Naive thymus-derived CD4-positive, alpha-beta T cell (primary cell): ENCODE measurements at places on chromosomes 2 and 18. TPM values are rescaled to one million over a fixed set of nuclear protein-coding genes. Genes with fewer than 3 reads are reported as not detected.

Gene CRYGD
- not detected for total RNA-seq

Gene TMEM182
- 4.5 TPM for total RNA-seq

Gene C2orf81
- 10.5 TPM for total RNA-seq

DNA sequence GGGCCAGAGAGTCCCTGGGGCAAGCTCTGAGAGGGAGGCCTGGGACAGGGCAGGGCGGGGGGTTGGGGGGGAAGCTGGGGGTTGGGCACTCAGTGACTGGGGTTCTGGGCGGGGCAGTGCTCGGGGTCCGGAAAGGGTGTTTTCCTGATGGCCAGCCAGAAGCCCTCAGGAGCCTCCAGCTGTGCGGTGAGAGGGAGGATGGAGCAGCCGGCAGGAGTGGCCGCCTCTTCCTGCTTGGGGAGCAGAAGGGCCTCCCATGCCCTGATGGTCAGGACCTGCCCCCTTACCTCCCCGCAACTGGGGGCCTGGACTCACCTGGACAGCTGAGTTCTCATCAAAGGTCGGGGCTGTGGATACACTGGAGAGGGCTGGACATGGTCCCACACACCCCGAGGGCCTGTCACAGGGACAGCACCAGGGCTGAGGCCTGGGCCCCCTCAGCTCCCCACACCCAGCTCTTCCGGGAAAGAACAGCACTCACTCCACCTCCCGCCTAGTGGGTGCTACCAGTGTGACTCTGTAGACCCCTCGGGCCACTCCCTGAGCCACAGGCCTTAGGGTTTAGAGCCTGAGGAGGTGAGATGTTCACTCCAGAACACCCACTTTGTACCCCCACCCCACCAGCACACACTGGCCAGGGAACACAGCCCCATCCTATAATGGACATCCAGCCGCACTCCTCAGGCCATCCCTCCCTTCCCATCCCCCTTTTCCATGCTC is 6.7 kb downstream of the SFTPB start:
- no peak for DNase-seq

- DNase-seq: no peak
Measured at GRCh38 chr2:25596516-25597244, 76.7 kb downstream of the DTNB start.
